Heart left ventricle (tissue), 16 donors: ENCODE measurements at places on chromosomes 1 and 21.

DNA sequence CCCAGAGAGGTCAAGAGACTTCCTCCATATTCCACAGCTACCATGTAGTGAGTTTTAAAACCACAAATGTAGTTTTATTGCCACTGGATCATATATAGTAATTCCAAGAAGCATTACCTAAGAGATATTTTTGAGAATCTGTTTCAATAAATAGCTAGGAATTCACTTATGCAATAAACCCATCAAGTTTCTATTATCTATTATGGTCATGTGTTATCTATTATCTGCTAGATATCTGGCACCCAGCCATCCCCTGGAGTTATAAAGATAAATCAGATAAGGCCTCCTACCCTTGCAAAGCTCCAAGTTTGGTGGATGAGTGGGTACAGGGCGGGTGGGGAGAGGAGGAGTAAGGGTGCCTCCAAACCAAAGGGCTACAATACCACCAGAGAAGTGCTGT lies 10.3 kb upstream of the VWA5B1 start:
- DNase-seq: no peak

- no peak for DNase-seq
Observed at GRCh38 chr21:27248814-27249213, 281.9 kb upstream of the ADAMTS5 start.

- no peak for DNase-seq
Observed at GRCh38 chr1:7104339-7104738, 319.1 kb downstream of the CAMTA1 start.

- DNase-seq: no peak
Observed at GRCh38 chr1:50048791-50049190, 25.0 kb upstream of the AGBL4 start.

- no peak for DNase-seq
Observed at GRCh38 chr1:110671361-110671760, 3.4 kb downstream of the KCNA3 start.

DNA sequence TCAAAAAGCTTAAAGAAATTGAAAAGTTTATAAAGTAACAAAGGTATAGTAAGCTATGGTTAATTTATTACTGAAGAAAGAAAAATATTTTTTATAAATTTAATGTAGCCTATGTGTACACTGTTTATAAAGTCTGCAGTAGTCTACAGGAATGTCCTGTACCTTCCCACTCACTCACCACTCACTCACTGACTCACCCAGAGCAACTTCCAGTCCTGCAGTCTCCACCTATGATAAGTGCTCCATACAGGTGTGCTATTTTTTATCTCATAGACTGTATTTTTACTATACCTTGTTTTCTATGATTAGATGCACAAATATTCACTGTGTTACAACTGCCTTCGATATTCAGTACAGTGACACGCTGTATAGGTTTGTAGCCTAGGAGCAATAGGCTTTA lies 106.6 kb downstream of the NR5A2 start:
- DNase-seq: no peak

DNA sequence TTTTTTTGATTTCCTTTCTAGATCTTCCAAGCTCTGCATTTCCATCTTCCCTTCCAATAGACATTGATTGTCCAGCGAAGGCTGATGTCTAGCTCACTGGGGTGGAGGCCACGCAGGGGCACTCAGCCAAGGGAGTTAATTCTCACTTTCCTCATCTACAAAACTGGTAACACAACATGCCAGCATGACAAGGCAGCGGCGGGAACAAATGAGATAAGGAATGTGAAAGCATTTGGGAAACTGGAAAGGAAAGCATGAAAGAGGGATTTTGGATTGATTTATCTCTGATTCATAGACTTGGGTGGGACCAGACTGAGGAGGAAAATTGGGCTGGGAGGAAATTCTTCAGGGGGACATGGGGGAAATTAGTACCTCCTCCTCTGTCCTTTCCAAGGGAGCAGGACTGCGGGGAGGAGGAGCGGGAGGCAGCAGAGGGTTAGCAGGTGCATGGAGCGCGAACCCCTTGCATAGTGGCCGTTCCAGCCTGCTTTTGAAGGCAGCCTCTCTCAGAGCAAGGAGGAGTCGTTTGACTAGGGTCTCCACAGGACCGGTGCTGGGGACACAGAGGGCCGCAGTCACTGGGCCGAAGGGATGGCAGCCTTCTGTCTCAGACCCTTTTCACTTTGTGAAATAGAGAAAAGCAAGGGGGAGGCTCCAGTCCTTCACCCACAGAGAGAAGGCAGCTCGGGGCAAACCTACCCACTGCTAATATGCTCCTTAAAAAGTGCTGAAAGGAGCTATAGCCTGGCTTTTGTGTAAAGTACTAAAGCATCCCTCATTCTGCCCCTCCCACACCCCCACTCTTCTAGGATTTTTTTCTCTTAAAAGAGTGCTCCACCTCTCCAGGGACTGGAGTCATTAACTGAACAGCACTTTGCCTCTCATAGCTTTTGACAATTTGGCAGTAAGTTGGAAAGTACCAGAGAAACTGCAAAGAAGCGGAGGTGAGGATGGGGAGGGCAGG lies 89.2 kb downstream of the PLXNA2 start:
- no peak for DNase-seq

DNA sequence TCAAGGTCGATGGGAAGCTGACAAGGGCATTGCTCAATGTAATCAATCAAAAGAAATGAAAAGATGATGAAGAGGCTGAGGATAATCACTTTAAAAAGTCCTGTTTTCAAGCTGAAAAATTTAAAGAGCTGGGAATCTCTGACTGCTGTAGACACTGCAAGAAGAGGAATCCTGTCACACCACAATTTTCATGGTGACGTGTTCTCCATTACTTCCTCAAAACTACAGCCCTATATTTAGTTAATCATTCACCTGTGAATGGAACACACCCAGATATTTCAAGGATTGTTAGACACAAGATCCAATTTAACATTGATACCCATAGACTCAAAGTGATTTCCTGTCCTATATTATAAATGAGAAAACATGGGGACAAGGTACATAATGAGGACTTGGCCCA lies 1048.3 kb downstream of the AMY1C start:
- DNase-seq: no peak

GRCh38 chr1:29800120-29800519 lies 563.8 kb downstream of the PTPRU start:
- DNase-seq: no peak

GRCh38 chr1:235287208-235287882 lies 40.6 kb downstream of the ARID4B start:
- DNase-seq: no peak

GRCh38 chr1:31054349-31054748 lies 11.2 kb downstream of the PUM1 start:
- DNase-seq: no peak

GRCh38 chr1:40740039-40740996 lies 43.3 kb upstream of the KCNQ4 start:
- DNase-seq: no peak

DNA sequence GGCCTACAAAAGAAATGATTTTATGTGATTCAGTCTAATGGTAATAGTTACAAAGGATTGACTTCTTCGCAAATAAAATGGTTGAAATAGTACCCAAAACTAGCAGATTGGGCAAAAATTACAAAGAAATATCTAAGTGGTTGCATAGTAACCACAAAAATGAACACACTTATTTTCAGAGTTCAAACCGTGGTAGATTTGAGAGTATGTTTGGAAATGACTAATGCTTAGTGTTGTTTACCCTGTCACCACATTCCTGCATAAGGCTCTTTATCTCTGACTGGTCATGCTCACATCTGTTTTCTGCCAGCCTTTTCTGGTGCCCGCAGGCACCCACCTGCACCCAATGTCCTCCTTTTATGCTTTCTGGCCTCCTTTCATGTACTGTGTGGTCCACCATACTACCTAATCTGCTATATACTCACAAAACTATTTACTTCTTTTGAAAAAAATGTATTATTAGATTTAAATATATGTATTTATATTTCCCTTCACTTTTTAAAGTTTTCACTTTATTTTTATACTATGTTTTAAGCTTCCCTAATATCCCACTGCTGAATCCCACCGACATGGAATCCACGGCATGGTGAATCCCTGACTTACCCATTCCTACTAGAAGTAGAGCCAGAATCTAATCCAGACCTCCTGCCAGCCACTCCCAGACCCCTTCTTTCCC lies 30.3 kb downstream of the PTPRC start:
- DNase-seq: no peak

DNA sequence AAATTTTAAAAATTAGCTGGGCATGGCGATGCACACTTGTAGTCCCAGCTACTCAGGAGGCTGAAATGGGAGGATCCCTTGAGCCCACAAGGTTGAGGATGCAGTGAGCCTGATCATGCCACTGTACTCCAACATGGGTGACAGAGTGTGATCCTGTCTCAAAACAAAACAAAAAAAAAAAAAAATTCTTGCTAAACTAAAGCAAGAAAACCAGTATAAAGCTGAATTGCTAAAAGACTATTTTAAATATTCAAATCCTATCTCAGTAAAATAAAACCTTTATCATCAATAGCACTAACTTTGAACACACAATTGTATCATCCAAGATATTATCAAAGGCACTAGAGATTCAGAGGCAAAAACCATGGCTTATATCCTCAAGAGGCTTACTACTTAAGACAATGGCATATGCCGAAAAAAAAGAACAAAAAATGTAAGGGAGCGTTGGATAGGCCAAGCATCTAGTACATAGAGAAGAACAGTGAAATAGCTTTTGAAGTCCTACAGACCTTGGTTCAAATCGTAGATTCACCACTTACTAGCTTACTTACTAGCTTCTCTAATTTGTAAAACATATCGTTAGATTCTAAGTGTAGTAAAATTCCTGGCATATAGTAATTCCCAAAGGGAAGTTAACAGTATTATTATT lies 3.6 kb downstream of the EPS15 start:
- no peak for DNase-seq

GRCh38 chr1:227472772-227473171 lies 90.6 kb upstream of the ZNF678 start:
- DNase-seq: no peak

- no peak for DNase-seq
Observed at GRCh38 chr1:24857507-24858133, 72.5 kb downstream of the RUNX3 start.

- no peak for DNase-seq
Observed at GRCh38 chr1:234893725-234894630, 234.7 kb downstream of the TOMM20 start.
